ENCODE measurements at places on chromosomes 3 and 15. TPM values are rescaled to one million over a fixed set of nuclear protein-coding genes. Genes with fewer than 3 reads are reported as not detected.

NOX5 gene
- total RNA-seq = not detected

TRPM1 gene
- not detected for total RNA-seq

FOXL2 gene
- not detected for total RNA-seq

GOLGA6A gene
- total RNA-seq = not detected

MAGEL2 gene
- 2.0 TPM for total RNA-seq

TRH gene
- 4.4 TPM for total RNA-seq

FBXL22 gene
- total RNA-seq = 0.74 TPM

LRRC3B gene
- 44.5 TPM for total RNA-seq

LOXL1 gene
- 3.0 TPM for total RNA-seq

SHC4 gene
- 5.4 TPM for total RNA-seq

RTF1 gene
- total RNA-seq = 54.6 TPM

ANKRD63 gene
- total RNA-seq = 0.49 TPM

PHLDB2 gene
- 8.4 TPM for total RNA-seq

ROPN1B gene
- 0.98 TPM for total RNA-seq

KBTBD12 gene
- total RNA-seq = 2.0 TPM

TMIE gene
- total RNA-seq = 2.0 TPM

NPAP1 gene
- total RNA-seq = 0.49 TPM

Measured in temporal lobe (tissue), 4 donors.